ENCODE measurements at places on chromosomes 6 and 20. TPM values are rescaled to one million over a fixed set of nuclear protein-coding genes. Genes with fewer than 3 reads are reported as not detected.

GRCh38 chr6:33007831-33008400 lies 1.5 kb downstream of the HLA-DOA start:
- no peak for DNase-seq

GRCh38 chr6:111676383-111676782 lies 70.7 kb upstream of the TRAF3IP2 start:
- no peak for DNase-seq

Gene RANBP9
- polyA plus RNA-seq = 2.0 TPM

DNA sequence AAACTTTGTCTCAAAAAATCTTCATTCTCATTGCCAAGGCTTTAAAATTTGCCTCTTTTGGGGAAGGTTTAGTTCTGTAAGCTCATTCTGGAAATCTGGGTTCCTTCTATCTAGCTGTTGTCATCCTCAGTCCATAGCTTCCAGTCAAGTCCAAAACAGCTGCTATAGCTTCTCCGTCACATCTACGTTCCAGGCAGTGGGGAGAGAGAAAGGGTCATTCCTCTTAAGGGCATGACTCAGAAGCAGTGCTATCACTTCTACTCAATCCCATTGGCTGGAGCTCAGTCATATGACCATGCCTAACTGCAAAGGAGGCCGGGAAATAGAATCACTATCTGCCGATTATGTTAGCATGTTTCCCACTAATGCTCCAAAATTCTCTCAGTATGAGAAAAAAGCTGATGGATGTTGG lies 141.4 kb upstream of the PTPN1 start:
- no peak for DNase-seq

DNA sequence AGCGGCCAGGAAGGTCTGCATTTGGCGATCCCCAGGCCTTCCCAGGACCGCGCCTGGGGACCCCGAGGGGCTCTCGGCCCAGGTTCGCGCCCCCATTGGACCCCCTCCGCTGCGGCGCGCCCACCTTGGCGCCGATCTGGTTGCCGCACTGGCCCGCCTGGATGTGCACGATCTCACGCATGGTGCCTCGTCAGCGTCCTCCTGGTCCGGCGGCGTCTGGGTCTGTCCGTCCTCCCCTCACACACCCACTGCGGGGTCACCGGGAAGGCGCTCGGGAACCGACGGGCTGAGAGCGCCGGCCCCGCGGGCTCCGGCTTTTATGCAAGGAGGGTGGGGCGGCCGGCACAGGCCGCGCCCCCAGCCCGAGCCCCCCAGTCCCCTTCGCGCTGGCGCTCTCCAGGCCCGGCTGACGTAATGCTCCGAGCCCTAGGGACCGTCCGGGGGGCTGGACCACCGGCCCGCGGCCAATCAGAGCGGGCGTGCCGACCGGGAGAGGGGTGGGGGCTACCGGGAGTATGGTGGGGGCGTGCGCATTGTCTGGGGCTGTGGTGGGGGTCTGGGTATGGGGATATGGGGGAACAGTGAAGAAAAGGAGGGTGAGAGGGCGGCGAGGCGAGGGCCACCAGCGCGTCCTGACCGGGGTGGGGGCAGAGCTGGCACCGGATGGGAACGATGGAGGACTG lies at the start of gene TUBB2B:
TUBB2B (minus strand) TSS at position 291 of the 683 bp plus-strand sequence; CDS start at position 181, 110 bp downstream.
- DNase-seq = no peak

DNA sequence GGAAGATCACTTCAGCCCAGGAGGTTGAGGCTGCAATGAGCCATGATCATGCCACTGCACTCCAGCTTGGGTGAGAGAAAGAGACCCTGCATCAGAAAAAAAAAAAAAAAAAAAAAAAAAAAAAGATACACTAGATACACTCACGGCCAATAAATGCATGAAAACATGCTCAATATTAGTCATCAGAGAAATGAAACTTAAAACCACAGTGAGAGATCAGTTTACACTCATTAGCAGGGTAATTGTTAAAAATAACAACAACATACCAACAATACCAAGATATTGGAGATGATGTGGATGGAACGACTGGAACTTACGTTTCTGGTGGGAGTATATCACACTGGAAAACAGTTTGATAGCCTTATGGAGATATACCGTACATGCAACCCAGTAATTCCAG lies 29.9 kb downstream of the HS3ST5 start:
- DNase-seq = no peak
